ENCODE measurements at places on chromosomes 6 and 20.
A peak's percentile ranks its signal among the peaks of the same experiment; 100 is the strongest.

GRCh38 chr20:55353206-55353605 lies 652.1 kb downstream of the CBLN4 start:
- H3K27ac ChIP-seq, result no peak overlapping the region
- DNase-seq, result no peak

GRCh38 chr6:21123507-21124436 lies 469.8 kb upstream of the SOX4 start:
- no peaks in the 10 kb centered on the region for H3K4me1 ChIP-seq
- no peaks in the 10 kb centered on the region for H3K36me3 ChIP-seq
- no peak overlapping the region for H3K4me3 ChIP-seq
- no peaks in the 10 kb centered on the region for H3K27me3 ChIP-seq
- no peak for DNase-seq
- H3K27ac ChIP-seq, result no peak overlapping the region

GRCh38 chr6:35136185-35136584 lies 5.0 kb downstream of the TCP11 start:
- no peaks in the 10 kb centered on the region for H3K4me1 ChIP-seq
- no peak for DNase-seq

- H3K4me3 ChIP-seq, result peak overlapping the region; percentile 23
- no peak for DNase-seq
- peaks cover 12% of the 10 kb centered on the region for H3K27me3 ChIP-seq
- H3K36me3 ChIP-seq, result no peaks in the 10 kb centered on the region
- H3K27ac ChIP-seq, result no peak overlapping the region
- H3K4me1 ChIP-seq, result no peaks in the 10 kb centered on the region
Observed at GRCh38 chr6:82365016-82365795, 1.6 kb downstream of the TPBG start.

- H3K4me3 ChIP-seq, result no peak overlapping the region
- H3K4me1 ChIP-seq, result no peaks in the 10 kb centered on the region
- no peaks in the 10 kb centered on the region for H3K27me3 ChIP-seq
- H3K27ac ChIP-seq, result no peak overlapping the region
- peaks cover 7% of the 10 kb centered on the region for H3K36me3 ChIP-seq
- no peak for DNase-seq
Observed at GRCh38 chr20:3340443-3340842, 67.0 kb downstream of the DNAAF9 start.

DNA sequence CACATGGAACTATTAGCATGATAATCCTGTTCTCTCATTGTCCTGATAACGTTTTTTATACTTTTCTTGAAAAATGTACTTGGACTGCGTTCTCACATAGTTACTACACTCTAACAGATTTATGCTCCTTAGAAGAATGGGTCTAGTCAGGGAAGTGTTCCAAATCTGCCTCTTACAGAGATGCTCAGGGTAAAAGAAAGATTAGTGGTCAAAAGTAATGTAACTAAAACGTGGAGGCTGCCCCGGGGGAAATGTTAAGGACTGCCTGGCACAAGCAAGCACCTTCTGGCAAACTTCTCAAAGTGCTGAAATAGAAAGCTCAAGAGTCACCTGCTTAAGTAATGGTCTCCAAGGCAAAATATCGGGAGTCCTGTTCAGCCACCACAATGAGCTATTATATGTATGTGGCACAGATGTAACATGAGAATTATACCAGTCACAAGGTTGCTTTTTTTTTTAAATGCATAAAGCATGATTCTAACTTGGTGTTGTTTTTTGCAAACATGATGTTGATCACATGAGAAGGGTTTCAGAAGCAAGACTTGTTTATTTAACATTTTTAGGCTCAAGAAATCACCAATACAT lies 244.5 kb upstream of the JARID2 start:
- no peaks in the 10 kb centered on the region for H3K27me3 ChIP-seq
- H3K36me3 ChIP-seq, result no peaks in the 10 kb centered on the region
- H3K4me3 ChIP-seq, result no peak overlapping the region

GRCh38 chr20:33648396-33649004 lies 13.6 kb upstream of the C20orf144 start:
- peaks cover 21% of the 10 kb centered on the region for H3K4me1 ChIP-seq
- peaks cover 21% of the 10 kb centered on the region for H3K36me3 ChIP-seq
- no peak overlapping the region for H3K27ac ChIP-seq
- no peak for DNase-seq

- H3K27me3 ChIP-seq, result no peaks in the 10 kb centered on the region
- DNase-seq, result no peak
- H3K27ac ChIP-seq, result no peak overlapping the region
Observed at GRCh38 chr6:46745973-46746372, 760 bp upstream of the ANKRD66 start.

GRCh38 chr20:856361-856775 lies 22.9 kb downstream of the FAM110A start:
- no peak overlapping the region for H3K4me3 ChIP-seq
- no peaks in the 10 kb centered on the region for H3K27me3 ChIP-seq
- peak overlapping the region; percentile 40 for H3K27ac ChIP-seq
- H3K4me1 ChIP-seq, result peaks cover 48% of the 10 kb centered on the region
- no peaks in the 10 kb centered on the region for H3K36me3 ChIP-seq

DNA sequence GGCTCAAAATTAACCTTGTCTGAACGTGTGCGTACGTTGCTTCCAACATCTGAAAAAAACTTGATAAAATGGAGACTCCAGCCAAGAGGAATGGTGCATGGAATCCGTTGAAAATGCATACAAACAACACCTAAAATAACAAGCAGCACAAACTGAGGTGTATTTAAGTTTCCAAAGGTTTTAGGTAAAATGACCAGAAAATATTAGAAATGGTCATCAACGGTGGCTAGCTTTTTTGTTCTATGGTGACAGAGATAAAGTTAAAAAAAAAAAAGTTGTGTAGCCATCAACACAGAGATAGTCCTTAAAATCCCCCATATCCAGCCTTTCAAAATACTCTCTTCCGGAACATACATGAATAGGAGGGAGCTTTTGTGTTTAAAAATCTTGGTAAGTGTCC lies 651 bp upstream of the TFAP2B start:
- no peaks in the 10 kb centered on the region for H3K4me1 ChIP-seq
- H3K27ac ChIP-seq, result no peak overlapping the region
- peaks cover 21% of the 10 kb centered on the region for H3K27me3 ChIP-seq
- DNase-seq, result no peak
- H3K36me3 ChIP-seq, result no peaks in the 10 kb centered on the region

DNA sequence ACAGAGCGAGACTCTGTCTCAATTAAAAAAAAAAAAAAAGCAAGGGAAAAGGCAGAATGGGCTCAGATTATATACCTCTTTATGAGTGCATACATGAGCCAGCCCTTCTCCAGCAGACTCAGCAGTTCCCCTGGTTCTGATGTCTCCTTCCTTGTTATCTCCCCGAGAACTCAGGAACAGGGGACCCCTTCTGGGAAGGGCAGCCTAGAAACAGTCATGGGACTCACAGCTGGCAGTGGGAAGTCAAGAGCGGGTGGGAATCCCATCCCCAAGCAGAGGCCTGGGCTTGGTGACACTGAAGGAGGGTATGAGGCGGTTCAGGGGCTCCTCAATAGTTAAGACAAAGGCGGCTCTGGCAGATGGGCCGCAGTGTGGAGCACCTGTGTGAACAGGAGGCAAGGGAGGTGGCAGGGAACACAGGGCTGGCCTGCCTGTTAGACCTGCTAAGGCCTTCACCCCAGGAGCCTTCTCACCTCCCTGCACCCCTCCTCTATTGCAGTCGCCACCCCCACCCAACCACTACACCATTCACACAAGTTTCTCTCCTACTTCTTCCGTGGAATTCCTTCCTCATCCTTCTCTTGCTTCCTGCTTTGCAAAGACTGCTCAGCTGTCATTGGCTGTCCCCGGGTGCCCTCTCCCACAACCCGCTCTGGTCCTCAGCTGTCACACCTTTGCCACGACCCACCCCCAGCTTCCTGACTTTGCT lies 29.7 kb upstream of the MDFI start:
- H3K27me3 ChIP-seq, result no peaks in the 10 kb centered on the region
- no peaks in the 10 kb centered on the region for H3K4me1 ChIP-seq
- H3K27ac ChIP-seq, result no peak overlapping the region
- no peak overlapping the region for H3K4me3 ChIP-seq
- H3K36me3 ChIP-seq, result no peaks in the 10 kb centered on the region
- DNase-seq, result no peak

GRCh38 chr20:48706116-48706656 lies 121.6 kb downstream of the PREX1 start:
- H3K27ac ChIP-seq, result no peak overlapping the region
- DNase-seq, result no peak
- H3K36me3 ChIP-seq, result peaks cover 63% of the 10 kb centered on the region
- H3K27me3 ChIP-seq, result no peaks in the 10 kb centered on the region
- H3K4me1 ChIP-seq, result no peaks in the 10 kb centered on the region

GRCh38 chr20:32582659-32583580 lies 2.2 kb downstream of the NOL4L start:
- H3K36me3 ChIP-seq, result no peaks in the 10 kb centered on the region
- peak overlapping the region; percentile 47 for H3K27ac ChIP-seq
- H3K27me3 ChIP-seq, result no peaks in the 10 kb centered on the region
- peaks cover 69% of the 10 kb centered on the region for H3K4me1 ChIP-seq
- DNase-seq, result no peak
- peak overlapping the region; percentile 33 for H3K4me3 ChIP-seq

- H3K4me3 ChIP-seq, result no peak overlapping the region
- H3K27ac ChIP-seq, result no peak overlapping the region
- DNase-seq, result no peak
Observed at GRCh38 chr6:68087399-68088133, 547.5 kb upstream of the ADGRB3 start.

DNA sequence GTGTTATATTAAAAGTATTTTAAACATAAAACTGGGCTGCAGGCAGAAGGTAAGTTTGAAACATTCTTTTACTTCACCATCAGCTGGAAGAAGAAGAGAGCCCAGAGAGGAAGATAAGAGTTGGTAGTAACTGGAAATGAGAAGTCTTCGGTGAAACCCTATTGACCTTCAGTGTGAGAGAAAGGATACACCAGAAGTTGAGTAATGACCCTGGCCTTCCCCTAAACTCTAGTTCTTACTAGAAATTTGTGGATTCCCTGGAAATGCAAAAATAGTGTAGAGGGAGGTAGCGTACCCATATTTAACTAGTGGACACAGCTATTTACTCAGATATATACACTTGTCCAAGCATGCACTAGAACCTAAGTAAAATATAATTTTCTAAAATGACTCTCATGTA lies 8.0 kb upstream of the EPM2A start:
- no peaks in the 10 kb centered on the region for H3K4me1 ChIP-seq
- H3K27me3 ChIP-seq, result no peaks in the 10 kb centered on the region
- no peaks in the 10 kb centered on the region for H3K36me3 ChIP-seq
- no peak overlapping the region for H3K27ac ChIP-seq
- H3K4me3 ChIP-seq, result no peak overlapping the region
- no peak for DNase-seq

DNA sequence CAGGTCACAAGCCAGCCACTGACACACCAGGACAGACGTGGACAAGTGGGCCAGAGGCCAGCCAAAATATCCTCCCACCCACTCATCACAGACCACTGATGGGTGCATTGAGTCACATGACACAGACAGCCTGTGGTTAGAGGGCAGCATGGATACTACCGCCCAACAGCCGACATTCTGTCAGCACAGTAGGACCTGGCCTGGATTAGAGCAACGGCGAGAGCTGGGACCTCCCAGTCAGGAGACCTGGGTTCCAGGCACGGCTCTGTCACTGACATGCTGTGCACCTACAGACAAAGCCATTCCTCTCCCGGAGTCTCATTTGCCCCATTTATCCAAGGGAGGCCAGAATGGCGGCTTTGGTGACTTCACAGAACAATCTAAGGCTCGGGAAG lies 8.0 kb downstream of the ZNF335 start:
- H3K4me1 ChIP-seq, result no peaks in the 10 kb centered on the region
- no peak for DNase-seq
- no peaks in the 10 kb centered on the region for H3K27me3 ChIP-seq
- no peak overlapping the region for H3K27ac ChIP-seq
- no peak overlapping the region for H3K4me3 ChIP-seq

DNA sequence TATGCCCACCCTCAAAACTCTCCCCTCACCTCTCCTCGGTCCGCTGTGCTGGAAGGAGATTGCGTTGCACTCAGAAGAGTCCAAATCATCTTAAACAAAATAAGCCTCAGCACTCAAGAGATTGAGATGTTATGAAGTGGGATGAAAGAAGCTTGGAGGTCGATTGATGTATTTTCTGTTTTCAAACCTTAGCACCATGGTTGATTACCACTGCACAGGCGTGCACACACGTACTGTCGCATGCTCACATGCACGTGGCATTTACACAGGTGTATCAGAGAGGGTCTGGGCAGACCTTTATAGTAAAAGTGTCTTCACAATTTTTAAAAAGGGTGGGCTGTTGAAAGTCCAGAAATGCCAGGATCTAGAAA lies 612 bp upstream of the AGPAT4 start:
- H3K4me3 ChIP-seq, result peak overlapping the region; percentile 61
- DNase-seq, result no peak
- no peaks in the 10 kb centered on the region for H3K27me3 ChIP-seq
- H3K27ac ChIP-seq, result peak overlapping the region; percentile 74

DNA sequence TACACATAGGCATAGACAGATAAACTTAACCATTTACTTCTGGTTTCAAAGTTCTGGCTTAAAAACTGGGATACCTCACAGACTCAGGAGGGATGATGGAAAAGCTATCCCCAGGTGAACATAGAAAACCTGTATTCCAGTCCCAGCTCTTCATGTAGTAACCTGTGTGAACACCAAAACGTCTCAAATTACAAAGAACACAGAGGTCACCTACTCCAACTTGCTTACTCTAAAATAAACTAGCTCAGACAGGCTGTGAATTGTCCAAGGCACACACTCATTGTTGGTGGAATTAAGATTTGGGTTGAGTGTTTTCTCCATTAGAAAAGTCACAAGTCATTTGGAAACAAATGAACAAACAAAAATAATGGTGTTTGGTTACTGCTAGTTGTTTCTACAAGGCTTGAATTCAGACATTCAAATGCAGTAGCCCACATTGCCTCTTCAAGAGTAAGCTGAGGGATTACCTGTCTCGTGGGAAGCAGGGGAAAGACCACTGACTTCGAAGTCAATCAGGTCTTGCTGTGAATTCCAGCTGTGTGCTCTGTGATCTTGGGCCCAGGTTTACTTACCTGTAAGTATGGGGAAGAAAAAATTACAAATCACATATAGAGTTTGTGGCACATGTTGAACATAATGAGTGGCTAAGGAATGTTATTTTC lies 48.2 kb upstream of the LRRC1 start:
- H3K27ac ChIP-seq, result no peak overlapping the region
- no peaks in the 10 kb centered on the region for H3K36me3 ChIP-seq
- DNase-seq, result no peak
- H3K27me3 ChIP-seq, result no peaks in the 10 kb centered on the region

All from T-cell (primary cell).